ENCODE measurements at places on chromosomes 7 and 10. TPM values are rescaled to one million over a fixed set of nuclear protein-coding genes. Genes with fewer than 3 reads are reported as not detected.

Gene ATRNL1
- 0.12 TPM for total RNA-seq

Gene ASB10
- not detected for total RNA-seq

Gene PNLIPRP3
- total RNA-seq = not detected

Gene GDF2
- total RNA-seq = not detected

Gene NPC1L1
- not detected for total RNA-seq

Gene NUPR2
- total RNA-seq = not detected

Gene MCU
- 31.1 TPM for total RNA-seq

Gene KIF11
- total RNA-seq = 58.1 TPM

Gene PNLIP
- total RNA-seq = not detected

Gene SORBS1
- 2.1 TPM for total RNA-seq

Gene GPNMB
- 146 TPM for total RNA-seq

Gene ANKMY2
- 34.0 TPM for total RNA-seq

Gene RBP3
- not detected for total RNA-seq

Gene ACSM6
- total RNA-seq = not detected

Gene TRUB1
- 23.3 TPM for total RNA-seq

Gene PALD1
- 0.10 TPM for total RNA-seq

Gene UNCX
- total RNA-seq = not detected

Gene LIPF
- total RNA-seq = not detected

Gene SPDYE6
- total RNA-seq = not detected

Gene FOXP2
- 0.10 TPM for total RNA-seq

Gene HKDC1
- total RNA-seq = 3.9 TPM

Gene KAZALD1
- total RNA-seq = 8.1 TPM

Gene DYDC2
- total RNA-seq = not detected

Gene CACNB2
- total RNA-seq = not detected

Gene ARHGEF35
- total RNA-seq = 1.4 TPM

Gene LRRC18
- not detected for total RNA-seq

Gene CALCR
- total RNA-seq = not detected

Gene TMEM236
- total RNA-seq = 0.12 TPM

Gene IFIT2
- 5.8 TPM for total RNA-seq

Gene TAC1
- total RNA-seq = 26.2 TPM

Gene TCERG1L
- total RNA-seq = not detected

Gene ENTPD1
- 0.20 TPM for total RNA-seq

Gene STAMBPL1
- 38.7 TPM for total RNA-seq

Gene CYP2C8
- 0.12 TPM for total RNA-seq

Gene ERVW-1
- not detected for total RNA-seq

Gene DDC
- not detected for total RNA-seq

Gene H2BK1
- total RNA-seq = not detected

Gene VDAC2
- total RNA-seq = 164 TPM
